Body of pancreas (tissue), 4 donors: ENCODE measurements at places on chromosomes 2 and 18. TPM values are rescaled to one million over a fixed set of nuclear protein-coding genes. Genes with fewer than 3 reads are reported as not detected.
A peak's percentile ranks its signal among the peaks of the same experiment; 100 is the strongest.

DNA sequence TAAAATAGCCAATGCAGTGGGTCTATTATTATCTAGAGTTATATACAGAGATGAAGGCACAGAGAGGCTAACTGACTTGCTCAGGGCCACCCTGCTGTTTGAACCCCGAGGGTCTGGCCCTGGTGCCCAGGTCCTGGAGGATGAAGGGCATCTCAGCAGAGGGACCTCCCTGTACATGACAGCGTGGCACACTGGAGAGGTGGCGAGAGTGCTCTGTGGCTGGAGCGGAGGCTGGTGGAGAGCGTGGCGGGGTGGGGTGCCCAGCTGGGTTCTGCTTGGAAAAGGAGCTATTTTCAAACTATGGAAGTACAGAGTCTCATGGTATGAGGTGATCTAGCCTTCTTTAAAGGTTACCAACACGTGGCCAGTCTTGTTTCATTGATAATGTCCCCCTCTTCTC is 35.8 kb downstream of the GREB1 start:
- H3K36me3 ChIP-seq, result no peaks in the 10 kb centered on the region
- DNase-seq, result no peak
- H3K4me3 ChIP-seq, result no peak overlapping the region
- peaks cover 5% of the 10 kb centered on the region for H3K4me1 ChIP-seq
- H3K27ac ChIP-seq, result no peak overlapping the region
- no peaks in the 10 kb centered on the region for H3K27me3 ChIP-seq

- H3K27ac ChIP-seq, result no peak overlapping the region
- no peaks in the 10 kb centered on the region for H3K4me1 ChIP-seq
- H3K36me3 ChIP-seq, result no peaks in the 10 kb centered on the region
These were observed 24.0 kb downstream of the ARMC9 start for GRCh38 chr2:231222318-231223000.

- no peak for DNase-seq
- no peak overlapping the region for H3K4me3 ChIP-seq
- no peaks in the 10 kb centered on the region for H3K27me3 ChIP-seq
- H3K27ac ChIP-seq, result no peak overlapping the region
- no peaks in the 10 kb centered on the region for H3K4me1 ChIP-seq
These were observed 106.5 kb upstream of the TMEM200C start for GRCh38 chr18:6001867-6002266.

- H3K4me1 ChIP-seq, result peaks cover 18% of the 10 kb centered on the region
- H3K27me3 ChIP-seq, result no peaks in the 10 kb centered on the region
- DNase-seq, result no peak
- H3K27ac ChIP-seq, result no peak overlapping the region
- no peaks in the 10 kb centered on the region for H3K36me3 ChIP-seq
These were observed 297.6 kb downstream of the CDH7 start for GRCh38 chr18:66048406-66048805.

DNA sequence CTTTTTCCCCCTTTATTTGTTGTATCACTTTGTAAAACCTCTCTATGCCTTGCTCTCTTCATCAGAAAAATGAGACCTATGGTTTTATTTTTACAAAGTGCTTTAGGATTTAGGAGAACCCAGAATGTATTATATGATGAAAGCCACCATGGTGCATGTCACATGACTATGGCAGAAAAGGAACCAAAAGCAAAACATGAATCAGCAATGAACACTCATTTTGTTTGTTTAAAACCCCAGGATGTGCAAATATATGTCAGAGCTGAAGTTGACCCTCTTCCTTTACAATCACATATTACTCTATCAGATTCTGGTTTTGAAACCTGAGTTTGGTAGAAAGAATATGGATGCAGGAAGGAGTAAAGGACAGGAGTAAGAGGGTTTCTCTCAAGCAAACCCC is 70.0 kb downstream of the FIGN start:
- DNase-seq, result no peak
- no peaks in the 10 kb centered on the region for H3K36me3 ChIP-seq
- no peaks in the 10 kb centered on the region for H3K4me1 ChIP-seq
- H3K27me3 ChIP-seq, result no peaks in the 10 kb centered on the region

DNA sequence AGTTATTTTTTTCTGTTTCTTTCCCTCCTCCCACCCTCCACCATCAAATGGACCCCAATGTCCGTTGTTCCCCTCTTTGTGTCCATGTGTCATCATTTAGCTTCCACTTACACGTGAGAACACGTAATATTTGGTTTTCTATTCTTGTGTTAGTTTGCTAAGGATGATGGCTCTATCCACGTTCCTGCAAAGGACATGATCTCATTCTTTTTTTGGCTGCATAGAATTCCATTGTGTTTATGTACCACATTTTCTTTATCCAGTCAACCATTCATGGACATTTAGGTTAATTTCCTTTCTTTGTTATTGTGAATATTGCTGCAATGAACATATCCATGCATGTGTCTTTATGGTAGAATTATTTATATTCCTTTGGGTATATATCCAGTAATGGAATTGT is 91.3 kb upstream of the TNP1 start:
- H3K27ac ChIP-seq, result no peak overlapping the region
- H3K36me3 ChIP-seq, result no peaks in the 10 kb centered on the region
- H3K4me1 ChIP-seq, result no peaks in the 10 kb centered on the region
- no peak for DNase-seq

DNA sequence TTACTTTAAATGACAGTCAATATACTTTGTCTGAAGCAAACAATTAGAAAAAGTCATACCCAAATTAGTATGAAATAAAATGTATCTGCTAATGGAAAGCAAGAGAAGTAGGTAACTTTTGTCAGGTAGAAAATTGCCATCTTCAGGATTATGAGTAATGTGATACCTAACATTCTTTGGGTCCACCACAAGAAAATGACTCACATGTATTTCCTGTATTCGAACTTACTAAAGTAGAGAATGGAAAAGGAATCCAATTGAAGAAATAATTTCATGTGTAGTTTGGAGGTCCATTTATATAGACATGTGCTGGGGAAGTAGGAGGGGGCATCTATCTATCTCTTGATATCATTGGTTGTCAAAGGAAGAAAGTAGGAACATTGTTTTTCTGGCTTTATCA is 636.2 kb upstream of the CHAC2 start:
- H3K36me3 ChIP-seq, result no peaks in the 10 kb centered on the region
- no peak overlapping the region for H3K4me3 ChIP-seq
- H3K27me3 ChIP-seq, result no peaks in the 10 kb centered on the region

DNA sequence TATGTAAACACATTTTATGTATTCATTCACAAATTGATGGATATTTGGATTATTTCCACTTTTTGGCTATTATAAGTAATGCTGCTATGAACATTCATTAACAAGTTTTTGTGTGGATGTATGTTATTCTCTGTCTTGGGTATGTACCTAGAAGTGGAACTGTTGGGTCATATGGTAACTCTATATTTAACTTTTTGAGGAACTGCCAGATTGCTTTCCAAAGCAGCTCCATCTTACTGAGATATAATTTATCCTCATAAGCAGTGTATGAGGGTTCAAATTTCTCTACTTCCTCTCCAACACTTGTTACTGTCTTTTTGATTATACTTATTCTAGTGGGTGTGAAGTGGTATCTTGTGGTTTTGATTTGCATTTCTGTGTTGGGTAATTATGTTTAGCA is 7.1 kb upstream of the EML6 start:
- DNase-seq, result no peak
- no peak overlapping the region for H3K27ac ChIP-seq
- no peaks in the 10 kb centered on the region for H3K36me3 ChIP-seq
- no peaks in the 10 kb centered on the region for H3K4me1 ChIP-seq
- H3K27me3 ChIP-seq, result no peaks in the 10 kb centered on the region

GRCh38 chr2:190607014-190607597 is 41.8 kb upstream of the NAB1 start:
- H3K27ac ChIP-seq, result no peak overlapping the region
- no peaks in the 10 kb centered on the region for H3K36me3 ChIP-seq
- no peak overlapping the region for H3K4me3 ChIP-seq
- DNase-seq, result no peak
- no peaks in the 10 kb centered on the region for H3K4me1 ChIP-seq

DNA sequence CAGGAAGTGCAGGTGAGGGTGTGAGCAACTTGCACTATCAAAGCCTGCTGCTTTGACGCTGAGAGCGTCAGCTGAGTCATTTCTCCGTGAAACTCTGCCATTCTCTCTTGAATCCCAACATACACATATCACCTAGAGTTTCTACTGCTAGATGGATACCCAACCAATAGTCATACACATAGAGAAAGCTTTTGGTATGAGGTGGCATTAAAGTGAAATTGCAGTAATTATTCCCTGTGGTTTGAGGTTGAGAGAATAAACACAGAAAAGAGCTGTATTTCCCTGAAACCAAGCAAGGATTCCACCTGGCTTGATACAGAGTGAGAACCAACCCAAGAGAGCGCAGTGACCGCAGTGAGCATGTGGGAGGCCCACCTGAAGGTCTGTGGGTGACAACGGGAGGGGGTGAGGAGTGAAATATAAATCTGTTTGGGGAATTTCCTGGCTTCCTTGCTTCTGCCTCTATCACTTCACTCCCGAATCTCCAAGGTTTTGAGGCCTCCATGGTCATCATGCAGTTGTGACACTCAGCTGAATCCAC is 28.8 kb upstream of the TMEM18 start:
- H3K27me3 ChIP-seq, result no peaks in the 10 kb centered on the region
- H3K4me3 ChIP-seq, result no peak overlapping the region
- H3K36me3 ChIP-seq, result no peaks in the 10 kb centered on the region
- H3K4me1 ChIP-seq, result no peaks in the 10 kb centered on the region
- no peak overlapping the region for H3K27ac ChIP-seq
- DNase-seq, result no peak

- H3K4me1 ChIP-seq, result peaks cover 14% of the 10 kb centered on the region
- no peak overlapping the region for H3K4me3 ChIP-seq
- H3K27me3 ChIP-seq, result no peaks in the 10 kb centered on the region
- no peaks in the 10 kb centered on the region for H3K36me3 ChIP-seq
These were observed 30.3 kb downstream of the GPR75 start for GRCh38 chr2:53829273-53829979.

DNA sequence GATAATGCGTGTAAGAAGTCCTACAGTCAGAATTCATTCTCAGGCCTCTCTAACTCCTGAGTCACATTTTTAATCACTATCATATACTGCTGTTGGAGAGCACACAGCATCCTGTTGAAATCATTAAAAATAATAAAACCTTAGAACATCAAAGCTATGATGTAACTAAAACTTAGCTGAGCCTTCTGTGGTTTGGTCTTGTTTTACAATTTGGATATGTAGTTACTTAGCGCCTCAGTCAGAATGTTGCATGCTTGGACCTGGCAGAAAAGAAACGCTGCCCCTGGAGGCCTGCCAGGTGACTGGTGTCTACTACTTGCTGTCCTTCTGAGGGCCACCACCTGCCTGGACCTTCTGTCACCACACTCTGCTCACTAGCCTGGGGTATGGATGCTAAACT is 261.1 kb upstream of the RASGRP3 start:
- H3K4me1 ChIP-seq, result peaks cover 12% of the 10 kb centered on the region
- DNase-seq, result peak; percentile 20

DNA sequence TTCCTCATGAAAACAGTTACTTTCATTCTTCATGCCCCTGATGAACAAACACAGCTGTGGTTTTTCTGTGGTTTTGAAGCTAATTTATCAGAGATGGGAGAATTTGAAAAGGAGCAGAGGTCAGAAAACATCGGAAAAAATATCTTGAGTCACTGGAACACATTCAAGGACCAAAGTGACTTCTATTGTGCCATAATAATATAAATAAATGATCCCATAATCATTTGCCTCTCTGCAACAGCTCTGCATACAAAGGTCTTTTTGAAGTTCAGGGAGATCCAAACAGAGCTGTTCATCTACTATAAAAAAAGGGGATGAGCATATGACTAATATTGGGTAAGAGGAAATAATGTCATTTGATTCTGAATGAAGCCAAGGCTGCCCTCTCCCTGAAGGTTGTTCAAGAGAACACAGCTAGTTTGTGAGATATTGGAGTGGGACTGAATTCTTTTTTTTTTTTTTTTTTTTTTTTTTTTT is 201.3 kb upstream of the GALNT5 start:
- no peak for DNase-seq
- H3K36me3 ChIP-seq, result no peaks in the 10 kb centered on the region
- no peaks in the 10 kb centered on the region for H3K4me1 ChIP-seq
- H3K27ac ChIP-seq, result no peak overlapping the region
- H3K4me3 ChIP-seq, result no peak overlapping the region
- no peaks in the 10 kb centered on the region for H3K27me3 ChIP-seq

- H3K27me3 ChIP-seq, result no peaks in the 10 kb centered on the region
- peak overlapping the region; percentile 26 for H3K27ac ChIP-seq
- H3K4me1 ChIP-seq, result peaks cover 31% of the 10 kb centered on the region
- peak; percentile 17 for DNase-seq
These were observed 18.3 kb upstream of the SP3 start for GRCh38 chr2:173983391-173983871.

Gene USP37
- total RNA-seq, result 14.5 TPM

Gene NRP2
- total RNA-seq, result 7.6 TPM

Gene AKAIN1
- 3.1 TPM for total RNA-seq

Gene DPP10
- total RNA-seq, result 11.2 TPM
